ENCODE measurements at places on chromosomes 2 and 18.

DNA sequence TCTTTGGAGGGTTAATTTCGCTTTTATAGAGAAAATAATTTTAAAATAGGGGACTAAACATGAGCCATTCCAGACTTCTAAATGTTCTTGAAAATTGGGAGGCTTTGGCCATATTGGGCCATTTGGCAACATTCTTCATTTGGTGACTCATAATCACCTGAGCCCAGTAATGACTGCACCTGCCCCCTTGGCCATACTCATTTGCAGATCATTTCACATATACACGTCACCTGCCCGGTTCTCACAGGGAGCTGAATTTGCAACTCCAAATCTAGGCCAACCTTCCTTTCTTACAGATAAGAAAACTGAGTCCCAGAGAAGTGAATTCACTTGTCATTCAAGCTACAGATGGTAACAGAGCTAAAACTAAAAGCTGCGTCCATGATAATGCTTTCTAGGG lies 289.7 kb downstream of the EPHA4 start:
- no peak for DNase-seq

- no peak for DNase-seq
Observed at GRCh38 chr2:74103763-74104162, 43.9 kb downstream of the BOLA3 start.

DNA sequence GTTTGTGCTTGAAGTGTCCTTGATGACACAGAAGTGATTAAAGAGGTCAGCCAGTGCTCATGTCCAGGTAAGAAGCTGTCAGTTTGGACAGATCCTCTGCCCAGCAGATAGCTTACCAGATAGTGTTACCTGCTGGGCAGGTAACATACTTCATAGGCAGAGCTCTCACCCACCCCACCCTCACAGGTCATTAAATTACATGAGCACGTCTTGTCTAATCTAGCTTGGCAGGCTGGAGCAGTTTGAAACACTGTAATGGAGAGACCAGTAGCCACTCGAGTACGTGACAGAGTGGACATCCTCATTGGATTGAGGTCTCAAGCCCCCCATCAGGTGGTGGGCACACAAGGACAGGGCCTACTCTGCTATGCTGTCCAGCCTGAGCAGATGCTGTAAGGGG lies 27.1 kb downstream of the TTC32 start:
- no peak for DNase-seq

DNA sequence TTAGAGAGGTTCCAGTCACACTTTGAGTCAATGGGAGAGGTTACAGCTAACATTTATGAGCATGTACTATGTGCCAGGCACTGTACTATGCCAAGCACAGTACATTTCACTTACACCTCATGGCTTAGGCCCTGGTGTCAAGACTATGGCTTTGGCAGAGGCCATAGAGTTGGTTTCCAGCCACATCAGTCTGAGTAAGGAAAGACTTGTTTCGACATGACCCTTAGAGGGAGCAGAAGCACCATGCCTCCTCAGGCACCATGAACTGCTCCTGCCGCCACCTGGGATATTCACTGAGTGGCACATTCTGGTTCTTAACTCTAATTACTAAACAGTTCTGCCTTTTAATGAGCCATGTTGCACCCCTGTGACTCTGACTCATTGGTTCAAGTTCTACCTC lies 12.7 kb downstream of the DGUOK start:
- no peak for DNase-seq

DNA sequence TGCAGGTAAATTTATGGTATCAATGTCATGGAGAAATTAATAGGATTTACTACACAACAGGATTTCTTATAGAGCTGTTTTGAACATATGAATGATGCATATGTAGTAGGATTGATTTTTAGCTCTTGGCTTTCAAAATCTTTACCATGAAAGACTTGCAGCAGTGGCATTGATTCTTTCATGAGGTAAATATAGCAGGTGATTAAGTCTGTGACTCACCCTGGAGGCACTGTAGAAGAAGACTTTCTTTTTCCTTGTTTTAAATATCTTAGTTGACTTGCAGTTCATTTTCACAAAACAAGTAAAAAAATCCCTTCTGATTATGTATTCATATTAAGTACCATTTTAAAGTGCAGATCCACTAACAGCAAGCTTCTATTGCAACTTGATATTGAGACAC lies 463.0 kb downstream of the FBXO15 start:
- DNase-seq, result no peak

- DNase-seq, result no peak
Observed at GRCh38 chr2:102359527-102359926, 3.9 kb downstream of the IL18R1 start.

DNA sequence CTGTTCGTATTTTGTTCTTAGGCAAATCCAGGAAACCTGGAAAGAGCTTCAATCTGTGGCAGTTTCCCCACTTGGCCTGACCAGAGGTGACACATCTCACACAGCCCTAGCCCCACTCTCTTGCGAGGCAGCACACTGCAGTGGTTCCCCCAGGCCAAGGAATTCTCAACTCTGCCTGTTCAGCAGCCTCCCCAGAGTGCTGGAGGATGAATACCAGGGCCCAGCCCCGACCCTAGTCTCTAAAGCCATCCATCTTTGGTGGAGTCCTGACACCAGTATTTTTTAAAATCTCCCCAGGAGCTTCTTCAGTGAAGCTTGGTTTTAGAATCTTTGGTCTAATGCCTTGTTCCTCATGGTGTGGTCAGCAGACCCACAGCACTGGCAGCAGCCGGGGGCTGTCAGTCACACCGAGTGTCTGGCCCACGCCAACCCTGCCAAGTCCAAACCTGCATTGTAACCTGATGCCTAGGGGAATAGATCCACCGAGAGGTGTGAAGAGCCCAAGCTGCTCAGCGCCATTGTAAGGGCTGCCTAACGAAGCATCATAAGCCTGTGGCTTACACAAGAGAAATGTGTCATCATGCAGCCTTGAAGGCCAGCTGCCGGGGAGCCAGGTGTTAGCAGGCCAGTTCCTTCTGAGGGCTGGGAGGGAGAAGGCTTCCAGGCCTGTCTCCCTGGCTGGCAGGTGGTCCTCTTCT lies 428.7 kb upstream of the ID2 start:
- no peak for DNase-seq

DNA sequence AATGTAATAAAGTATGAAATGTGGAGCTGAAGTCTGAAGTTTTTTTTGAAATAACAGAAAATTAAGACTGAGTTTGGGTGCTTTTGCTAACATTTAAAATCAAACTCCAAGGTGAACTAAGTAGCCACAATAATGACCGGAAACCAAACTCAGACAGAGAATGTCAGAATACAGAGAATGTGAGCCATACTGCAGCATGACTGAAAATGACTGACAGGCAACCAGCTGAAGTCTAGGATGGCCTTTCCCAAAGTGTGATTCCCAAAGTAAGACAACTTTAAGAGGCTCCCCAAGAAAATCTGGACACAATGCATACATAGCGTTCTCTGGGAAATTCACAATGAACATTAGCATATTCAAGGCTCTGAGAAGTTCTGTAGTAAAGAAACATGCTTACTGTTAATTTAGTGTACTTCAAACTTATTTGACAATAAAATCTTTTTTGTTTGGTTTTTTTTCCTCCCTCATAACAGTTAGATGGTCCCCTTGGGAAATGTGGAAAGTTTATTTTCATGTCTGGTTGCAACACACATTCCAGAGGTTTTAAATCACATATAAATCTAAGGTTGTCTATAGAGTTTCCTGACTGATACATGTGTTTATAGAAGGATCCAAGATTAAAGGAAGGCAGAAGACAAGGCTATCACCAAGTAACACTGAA lies 28.6 kb downstream of the PLA2R1 start:
- DNase-seq, result no peak

DNA sequence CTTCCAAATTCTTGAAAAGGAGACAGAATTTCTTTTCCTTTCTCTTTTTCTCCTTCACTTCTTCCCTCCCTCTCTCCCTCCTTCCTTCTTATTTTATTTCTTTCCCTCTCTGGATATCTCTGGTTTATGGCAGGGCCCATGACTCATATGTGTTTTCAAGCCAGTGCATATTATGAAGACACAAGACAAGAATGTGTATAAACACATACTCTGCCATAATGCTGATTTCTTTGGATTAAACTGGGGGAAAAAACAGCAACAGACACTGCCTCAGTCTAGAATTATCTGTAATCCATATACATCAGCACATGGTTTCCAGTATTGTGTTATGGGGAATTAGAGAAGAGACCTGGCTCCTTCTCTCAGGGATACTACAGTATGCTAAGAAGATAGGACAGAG lies 82.8 kb upstream of the CPO start:
- no peak for DNase-seq

GRCh38 chr2:197559681-197560080 lies 43.8 kb downstream of the MOB4 start:
- DNase-seq, result no peak

GRCh38 chr18:57447154-57447621 lies 12.0 kb downstream of the ONECUT2 start:
- no peak for DNase-seq

DNA sequence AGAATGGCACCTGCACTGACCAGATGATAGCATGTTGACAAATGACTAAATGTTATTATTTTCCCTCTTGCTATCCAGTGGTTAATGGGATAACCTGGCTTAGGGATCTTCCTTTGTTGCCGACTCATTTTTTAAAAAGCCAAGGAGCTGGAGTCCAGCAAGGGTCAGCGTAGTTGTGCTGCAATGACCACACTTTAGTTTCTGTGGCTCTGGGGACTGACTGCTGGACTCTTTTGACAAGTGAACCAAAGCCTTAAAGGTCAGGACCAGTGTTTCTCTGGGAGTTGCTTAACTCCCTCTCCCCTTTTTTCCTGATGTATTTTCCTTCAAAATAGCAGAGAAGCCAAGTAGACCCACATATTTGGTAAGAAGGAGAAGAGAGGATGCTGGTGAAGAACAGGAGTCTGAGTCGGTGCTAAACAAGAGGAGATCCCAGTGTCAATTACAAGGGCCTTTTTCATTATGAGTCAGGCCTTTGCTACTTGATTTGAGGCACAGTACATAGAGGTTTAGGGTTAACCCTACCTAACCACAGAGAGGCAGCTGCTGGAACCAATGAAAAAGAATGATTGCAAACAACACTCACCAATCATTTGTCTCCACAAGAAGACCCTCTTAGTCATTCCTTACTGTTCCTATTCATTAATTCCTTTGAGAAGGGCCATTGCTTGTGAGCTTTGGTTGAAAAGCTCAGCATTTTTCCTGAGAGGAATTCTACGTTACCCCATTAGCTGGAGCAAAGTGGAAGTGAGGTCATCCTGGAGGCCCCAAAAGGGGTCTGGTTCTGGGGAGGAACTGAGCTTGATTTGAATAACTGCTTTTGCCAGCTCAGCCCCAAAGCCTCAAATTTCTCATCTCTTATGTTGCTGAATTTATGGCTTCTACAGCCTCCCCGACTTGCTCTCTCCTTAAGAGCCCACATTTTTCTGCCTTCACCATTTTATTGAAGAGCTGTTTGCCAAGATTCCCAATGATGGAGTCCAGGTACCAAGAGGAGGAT lies 137.6 kb upstream of the HNMT start:
- no peak for DNase-seq

GRCh38 chr2:36466135-36466534 lies 110.6 kb downstream of the CRIM1 start:
- DNase-seq, result no peak

DNA sequence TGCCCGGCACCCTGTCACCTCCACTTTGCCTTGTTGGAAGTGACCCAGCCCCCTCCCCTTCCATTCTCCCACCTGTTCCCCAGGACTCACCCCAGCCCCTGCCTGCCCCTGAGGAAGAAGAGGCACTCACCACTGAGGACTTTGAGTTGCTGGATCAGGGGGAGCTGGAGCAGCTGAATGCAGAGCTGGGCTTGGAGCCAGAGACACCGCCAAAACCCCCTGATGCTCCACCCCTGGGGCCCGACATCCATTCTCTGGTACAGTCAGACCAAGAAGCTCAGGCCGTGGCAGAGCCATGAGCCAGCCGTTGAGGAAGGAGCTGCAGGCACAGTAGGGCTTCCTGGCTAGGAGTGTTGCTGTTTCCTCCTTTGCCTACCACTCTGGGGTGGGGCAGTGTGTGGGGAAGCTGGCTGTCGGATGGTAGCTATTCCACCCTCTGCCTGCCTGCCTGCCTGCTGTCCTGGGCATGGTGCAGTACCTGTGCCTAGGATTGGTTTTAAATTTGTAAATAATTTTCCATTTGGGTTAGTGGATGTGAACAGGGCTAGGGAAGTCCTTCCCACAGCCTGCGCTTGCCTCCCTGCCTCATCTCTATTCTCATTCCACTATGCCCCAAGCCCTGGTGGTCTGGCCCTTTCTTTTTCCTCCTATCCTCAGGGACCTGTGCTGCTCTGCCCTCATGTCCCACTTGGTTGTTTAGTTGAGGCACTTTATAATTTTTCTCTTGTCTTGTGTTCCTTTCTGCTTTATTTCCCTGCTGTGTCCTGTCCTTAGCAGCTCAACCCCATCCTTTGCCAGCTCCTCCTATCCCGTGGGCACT lies 4.5 kb downstream of the RETREG2 start:
- no peak for DNase-seq

GRCh38 chr2:36371070-36371874 lies 15.7 kb downstream of the CRIM1 start:
- DNase-seq, result no peak

Measured in stimulated activated CD4-positive, alpha-beta T cell treated with anti-CD3 and anti-CD28 coated beads, Interleukin-1b, Interleukin-23, amount 100 ng/mL, for 4 hours (primary cell).